Right ventricle myocardium superior (tissue), 1 donor: ENCODE measurements at places on chromosomes 7 and 10. TPM values are rescaled to one million over a fixed set of nuclear protein-coding genes. Genes with fewer than 3 reads are reported as not detected.

Gene CDNF
- 2.3 TPM for total RNA-seq

Gene DYNC1I1
- 35.6 TPM for total RNA-seq

DNA sequence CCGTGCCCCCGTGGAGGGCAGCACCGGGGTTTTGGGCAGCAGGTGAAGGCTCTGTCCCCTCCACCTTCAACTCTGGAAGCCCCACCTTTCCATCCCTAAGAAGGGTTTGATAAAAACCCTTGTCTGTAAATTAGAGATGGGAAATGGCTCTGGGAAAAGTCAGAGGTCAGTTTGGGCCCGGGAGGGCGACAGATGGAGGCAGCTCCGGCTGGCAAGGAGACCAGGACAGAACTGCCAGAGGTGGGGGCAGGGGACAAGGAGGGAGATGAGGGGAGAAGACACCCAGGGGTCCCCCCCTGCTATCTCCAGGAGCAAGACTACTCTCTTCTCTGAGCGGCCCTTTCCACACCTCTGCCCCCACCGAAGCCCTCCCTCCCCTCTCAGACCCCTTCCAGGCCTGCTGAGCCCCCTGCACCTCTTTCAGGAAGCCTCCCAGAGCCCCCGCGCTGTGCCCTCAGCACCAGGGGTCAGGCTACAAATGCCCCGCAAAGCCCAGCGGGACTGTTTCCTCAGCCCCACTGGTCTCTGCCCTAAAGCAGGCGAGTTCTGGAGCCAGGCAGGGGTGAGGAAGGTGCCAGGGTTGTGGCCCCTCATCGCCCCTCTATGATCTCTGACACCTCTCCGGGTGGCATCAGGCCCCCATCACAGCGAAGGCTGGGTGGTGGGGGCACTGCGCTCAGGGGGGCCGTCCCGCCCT lies 980 bp upstream of the SH2B2 start:
- no peak for DNase-seq

DNA sequence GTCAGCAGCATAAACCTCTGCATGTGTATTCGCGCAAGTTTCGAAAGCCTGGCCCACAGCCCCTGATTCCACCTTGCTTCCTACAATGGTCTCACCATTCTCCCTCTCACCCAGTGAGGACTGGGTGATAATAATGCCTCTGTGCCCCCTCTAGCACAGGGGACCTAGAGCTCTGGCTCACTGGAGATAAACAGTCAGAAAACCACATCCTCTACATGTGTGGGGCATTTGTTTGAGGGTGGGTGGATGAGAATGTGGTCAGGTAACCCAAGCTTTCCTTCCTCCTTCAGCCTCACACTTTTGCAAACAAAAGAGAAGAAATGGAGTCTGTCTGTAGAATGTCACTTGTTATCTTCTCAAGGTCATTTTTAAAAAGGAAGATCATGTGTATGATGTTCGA lies 373.5 kb downstream of the KCNMA1 start:
- DNase-seq: no peak

Gene MYOZ1
- 0.38 TPM for total RNA-seq

GRCh38 chr10:51363415-51363814 lies 289.1 kb downstream of the PRKG1 start:
- DNase-seq: no peak

DNA sequence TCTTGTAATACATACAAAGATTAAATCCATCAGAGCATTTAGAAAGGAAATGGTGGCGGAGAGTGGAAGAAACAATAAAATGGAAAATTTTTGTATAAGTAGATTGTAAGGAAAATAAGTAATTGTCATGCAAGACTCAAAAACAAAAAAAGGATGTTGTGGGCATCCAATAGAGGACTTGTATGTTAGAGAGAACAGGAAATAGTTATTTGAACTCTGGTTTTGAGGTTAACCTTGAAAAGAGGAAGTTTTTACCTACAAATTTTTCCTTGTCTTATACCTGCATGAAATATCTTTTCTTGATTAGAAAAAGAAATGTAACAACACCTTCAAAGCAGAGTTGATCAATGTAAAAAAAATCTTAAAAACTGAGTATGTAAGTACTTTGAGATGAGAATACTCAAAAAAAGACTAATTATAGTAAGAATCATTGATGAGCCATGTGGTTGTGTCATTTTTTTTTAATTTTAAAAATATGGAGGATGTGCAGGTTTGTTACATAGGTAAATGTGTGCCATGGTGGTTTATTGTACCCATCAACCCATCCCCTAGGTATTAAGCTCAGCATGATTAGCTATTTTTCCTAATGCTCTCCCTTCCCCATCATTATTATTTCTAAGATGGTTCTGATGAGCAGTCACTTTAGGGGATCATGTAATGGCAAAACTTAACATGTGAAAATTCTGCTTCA lies 11.9 kb downstream of the TMEM106B start:
- no peak for DNase-seq

Gene SYT15
- total RNA-seq: 2.7 TPM

- peak; percentile 50 for DNase-seq
Measured at GRCh38 chr7:87600130-87601124, at the start of gene ABCB1. Gene ABCB1, minus strand, starts transcription at chr7:87600884. Its CDS starts 700 bp downstream, at chr7:87600184.

DNA sequence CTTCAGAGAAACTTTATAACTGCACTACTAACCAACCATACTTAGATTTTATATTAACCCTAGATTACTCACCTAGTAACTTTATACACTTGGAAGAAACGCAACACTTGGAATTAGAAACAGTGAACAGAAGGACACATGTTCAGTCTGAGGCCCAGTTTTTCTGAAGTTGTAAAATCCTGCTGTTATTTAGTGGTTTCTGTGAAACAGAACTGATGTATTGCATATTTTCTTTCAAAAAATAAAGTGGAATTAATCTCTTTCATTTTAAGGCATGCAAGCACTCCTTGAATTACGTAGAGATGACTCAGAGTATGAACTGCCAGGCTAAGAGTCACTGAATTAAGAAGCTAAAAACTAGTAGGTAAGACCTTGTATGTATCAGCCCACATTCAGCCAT lies 215.8 kb downstream of the SKAP2 start:
- DNase-seq: no peak

DNA sequence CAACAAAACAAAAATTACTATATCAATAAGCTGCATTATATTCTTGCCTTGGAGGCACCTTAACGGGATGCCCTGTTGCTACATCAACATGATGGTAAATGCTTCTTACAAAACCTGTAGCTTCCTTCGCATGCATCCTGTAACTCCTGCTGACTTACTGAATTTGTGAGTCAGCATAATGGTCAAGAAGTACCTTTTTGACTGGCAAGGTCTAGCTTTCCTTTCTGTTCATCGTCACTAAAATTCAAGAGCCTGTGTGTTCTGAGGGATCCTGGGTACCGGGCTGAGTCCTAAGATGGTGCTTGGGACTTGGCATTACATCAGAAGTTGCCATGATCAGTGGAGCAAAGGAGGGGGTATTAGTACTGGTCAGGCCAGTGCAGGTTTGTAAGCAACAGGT lies 4.9 kb downstream of the PFKFB3 start:
- no peak for DNase-seq

Gene ADCYAP1R1
- 4.8 TPM for total RNA-seq

GRCh38 chr7:108974641-108975040 lies 405.0 kb downstream of the DNAJB9 start:
- DNase-seq: no peak

DNA sequence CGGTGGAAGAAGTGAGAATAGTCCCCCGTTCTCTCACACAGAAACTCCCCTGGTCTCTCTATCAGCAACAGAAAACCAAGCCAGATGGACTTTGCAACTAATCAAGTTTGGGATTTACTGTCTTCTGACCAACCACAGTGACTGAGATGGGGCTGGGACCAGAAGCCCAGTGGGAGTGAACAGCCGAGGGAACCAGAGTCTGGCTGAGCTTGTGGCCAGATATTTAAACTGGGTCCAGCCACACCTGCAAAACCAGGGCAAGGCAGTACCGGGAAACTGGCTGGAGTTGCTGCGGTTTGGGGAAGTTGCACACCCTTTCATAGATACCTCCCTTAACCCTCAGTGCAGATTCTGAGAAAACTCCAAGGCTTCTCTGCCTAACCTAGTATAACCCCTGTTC lies 6.0 kb downstream of the GSTK1 start:
- DNase-seq: no peak

Gene CTAGE6
- 0.11 TPM for total RNA-seq

GRCh38 chr7:69177941-69178494 lies 420.3 kb upstream of the AUTS2 start:
- DNase-seq: no peak

DNA sequence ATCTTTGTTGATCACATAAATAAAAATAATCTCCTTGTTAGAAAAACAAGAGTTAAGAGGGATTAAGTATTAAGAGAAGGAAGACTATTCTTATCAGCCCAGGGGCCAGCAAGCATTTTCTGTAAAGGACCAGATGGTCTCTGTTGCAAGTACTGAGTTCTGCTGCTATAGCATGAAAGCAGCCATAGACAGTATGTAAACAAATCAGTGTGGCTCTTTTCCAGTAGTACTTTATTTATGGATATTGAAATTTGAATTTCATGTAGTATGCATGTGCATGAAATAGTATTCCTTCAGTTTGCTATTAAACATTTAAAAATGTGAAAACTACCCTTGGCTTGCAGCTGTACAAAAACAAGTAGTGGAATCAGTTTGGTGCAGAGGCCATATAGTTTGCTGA lies 81.7 kb downstream of the STK31 start:
- no peak for DNase-seq

GRCh38 chr7:3943779-3944520 lies 642.9 kb downstream of the SDK1 start:
- no peak for DNase-seq

Gene PRKCQ
- total RNA-seq: 0.30 TPM

Gene SPOCK2
- 9.6 TPM for total RNA-seq

Gene HOXA13
- total RNA-seq: not detected

DNA sequence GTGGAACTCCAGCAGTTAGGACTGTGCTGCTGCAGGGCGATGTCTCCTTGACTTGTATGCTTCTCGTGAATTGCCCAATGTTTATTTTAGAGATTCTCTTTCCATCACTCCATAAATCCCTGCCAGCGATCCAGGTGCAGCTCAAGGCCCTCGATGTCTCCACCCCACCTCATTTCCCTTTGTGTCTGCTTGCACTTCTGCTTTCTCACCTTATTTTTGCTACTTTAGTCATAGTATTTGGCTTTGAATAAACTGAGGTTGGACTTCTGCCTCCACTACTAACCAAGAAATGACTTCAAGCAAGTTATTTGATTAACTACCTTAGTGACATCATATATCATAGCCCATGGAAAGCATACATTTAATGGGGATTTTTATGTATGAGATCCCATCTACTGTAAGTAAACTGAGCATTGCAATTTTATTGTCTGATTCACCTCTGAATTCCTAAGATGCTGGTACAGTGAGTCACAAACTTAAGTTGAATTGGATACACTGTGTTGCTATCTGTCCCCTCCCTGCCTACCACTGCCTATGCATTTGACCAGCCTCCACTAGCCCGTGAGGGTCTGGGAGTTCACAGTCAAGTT lies 255.8 kb downstream of the ABCA13 start:
- DNase-seq: no peak

- DNase-seq: peak; percentile 27
Measured at GRCh38 chr7:82049891-82050533, 280.2 kb upstream of the HGF start.

DNA sequence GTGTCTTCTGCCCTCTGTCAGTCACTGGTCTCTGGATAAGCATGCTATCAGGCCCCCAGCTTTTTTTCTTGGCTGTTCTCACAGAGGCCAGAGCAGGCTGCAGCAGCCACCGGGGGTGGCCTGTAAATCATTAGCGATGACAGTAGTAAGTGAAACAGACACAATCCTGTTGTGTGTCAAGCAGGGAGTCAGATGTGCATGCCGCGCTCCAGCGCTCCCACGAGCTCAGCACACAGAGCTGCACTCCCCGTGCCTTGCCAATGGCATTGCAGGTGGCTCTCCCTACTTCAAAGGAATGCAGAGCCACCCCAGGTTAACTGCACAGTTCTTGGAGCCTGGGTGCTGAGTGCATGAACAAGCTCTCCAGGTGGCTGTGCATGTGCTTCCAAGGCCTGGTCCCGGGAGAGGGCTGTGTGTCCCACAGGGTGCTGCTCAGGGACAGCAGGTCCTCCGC lies 226.1 kb downstream of the GLRX3 start:
- peak; percentile 61 for DNase-seq

- no peak for DNase-seq
Measured at GRCh38 chr10:47378606-47379444, 5.3 kb downstream of the ZNF488 start.

Gene ZNF746
- total RNA-seq: 6.7 TPM

DNA sequence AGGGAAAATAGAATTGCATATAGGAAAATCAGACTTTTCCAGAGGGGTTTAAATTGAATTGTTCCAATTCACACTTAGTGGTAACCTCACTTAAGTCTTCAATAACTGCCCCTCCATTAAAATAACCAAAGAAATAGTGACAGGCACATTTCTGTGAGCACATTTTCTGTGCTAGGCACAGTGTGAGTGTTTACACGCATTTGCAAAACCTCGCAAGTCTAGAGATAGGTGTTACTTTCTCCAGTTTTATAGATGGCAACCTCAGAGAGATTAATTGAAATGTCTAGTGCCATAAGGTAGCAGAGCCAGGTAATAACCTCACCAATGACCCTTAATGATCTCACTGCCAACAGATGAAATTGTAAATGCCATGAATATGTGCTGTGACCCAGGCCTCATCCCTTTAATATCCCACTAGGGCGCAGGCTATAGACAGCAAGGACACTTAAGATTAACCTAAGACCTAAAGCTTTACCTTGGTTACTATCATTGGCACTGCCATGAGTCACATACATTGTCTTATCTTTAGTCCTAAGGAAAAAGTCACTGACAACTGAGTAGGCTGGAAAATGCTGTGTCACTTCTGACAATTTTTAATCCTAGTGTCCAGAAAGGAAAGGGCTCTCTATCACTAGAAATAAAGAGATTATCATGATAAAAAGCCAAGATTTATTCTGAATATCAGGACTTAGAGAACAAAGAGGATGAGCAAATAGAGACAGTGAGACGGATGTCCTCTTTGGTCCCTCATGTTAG lies 187.8 kb downstream of the PPP1R17 start:
- no peak for DNase-seq

DNA sequence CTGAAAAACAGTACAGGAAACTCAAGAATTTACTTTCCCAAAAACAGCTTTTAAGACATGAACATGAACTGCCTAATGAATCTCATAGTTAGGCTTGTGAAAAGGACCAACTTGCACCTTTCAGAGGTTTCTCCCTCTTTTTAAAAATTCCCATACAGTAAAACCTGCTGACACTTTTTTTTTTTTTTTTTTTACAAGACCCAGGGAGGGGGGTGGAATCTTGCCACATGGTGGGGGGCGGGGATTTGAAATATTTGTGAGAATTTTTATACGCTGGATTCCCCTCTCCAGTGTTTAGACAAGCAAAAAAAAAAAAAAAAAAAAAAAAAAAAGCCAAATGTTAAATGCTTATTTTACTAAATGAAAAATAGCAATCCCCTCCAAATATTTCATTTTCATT lies 57.4 kb downstream of the HIBADH start:
- no peak for DNase-seq

- no peak for DNase-seq
Measured at GRCh38 chr10:3323865-3324498, 151.4 kb upstream of the PITRM1 start.

Gene HTR7
- total RNA-seq: 0.16 TPM

DNA sequence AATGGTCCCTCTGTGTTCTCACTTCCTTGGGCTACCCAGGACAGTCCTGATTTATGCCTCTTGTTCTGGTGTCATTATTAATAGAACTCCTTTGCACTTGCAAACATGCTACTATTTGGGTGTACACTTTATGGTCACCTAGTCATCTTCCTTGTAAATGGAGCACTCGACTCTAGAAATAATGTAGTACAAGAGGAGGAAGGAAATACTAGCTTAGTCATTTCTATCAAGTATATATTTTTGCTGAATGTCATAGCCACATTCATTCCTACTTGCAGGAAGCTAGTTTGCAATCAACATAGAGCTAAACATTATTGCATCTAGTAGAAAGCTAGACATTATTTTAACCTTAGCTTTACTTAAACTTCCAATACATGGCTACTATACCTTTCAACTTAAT lies 335.3 kb downstream of the MAGI2 start:
- DNase-seq: no peak
